Renal cortex interstitium (tissue), 15 donors: ENCODE measurements at places on chromosomes 4 and X. TPM values are rescaled to one million over a fixed set of nuclear protein-coding genes. Genes with fewer than 3 reads are reported as not detected.

DNA sequence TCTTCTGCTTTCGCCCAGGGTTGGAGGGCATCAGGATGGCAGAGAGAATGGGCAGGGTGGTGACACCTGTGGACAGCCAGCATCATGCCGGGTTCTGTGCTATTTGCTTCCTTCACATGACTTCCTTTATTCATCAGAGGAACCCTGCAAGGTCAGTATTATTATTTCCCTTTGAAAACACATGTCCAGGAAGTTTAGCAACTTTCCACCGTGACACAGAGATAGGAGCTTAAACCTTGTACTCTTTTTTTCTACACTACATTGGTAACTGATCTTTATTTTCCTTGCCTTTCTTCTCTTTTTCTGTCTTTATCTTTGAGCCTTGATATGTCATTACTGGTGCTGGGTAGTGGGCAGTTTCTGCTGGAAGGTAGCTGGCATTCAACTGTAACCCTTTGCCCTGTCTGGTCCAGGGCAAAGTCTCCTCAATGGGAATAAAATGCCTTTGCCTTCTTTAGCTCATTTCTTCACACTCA is 5.0 kb upstream of the MGST2 start:
- DNase-seq = no peak

Gene CXCL3
- polyA plus RNA-seq = 0.30 TPM

Gene CPLX1
- 4.0 TPM for polyA plus RNA-seq

DNA sequence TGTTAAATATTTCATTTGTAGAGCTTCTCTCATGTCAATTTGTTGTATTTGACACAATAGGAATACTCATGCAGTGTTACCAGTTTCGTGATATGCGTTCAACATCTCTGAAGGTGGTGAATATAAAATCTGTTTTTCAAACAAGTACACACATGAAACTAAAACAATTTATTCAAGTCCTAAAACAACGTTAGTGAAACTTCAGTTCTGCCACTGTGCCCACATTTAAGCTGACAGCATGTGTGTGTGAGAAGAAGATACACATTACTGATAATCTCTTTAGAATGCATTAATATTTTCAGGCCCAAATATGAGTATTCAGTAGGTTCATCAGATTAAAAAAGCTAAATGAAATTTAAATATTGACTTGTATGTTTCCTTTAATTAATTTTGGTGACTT is 21.7 kb downstream of the GAB1 start:
- no peak for DNase-seq

Gene CBLL2
- polyA plus RNA-seq = not detected

Gene TCEAL2
- 20.6 TPM for polyA plus RNA-seq

GRCh38 chr4:183543435-183543834 is 38.6 kb downstream of the ING2 start:
- no peak for DNase-seq

- DNase-seq = no peak
Observed at GRCh38 chrX:124348885-124349453, 2.6 kb downstream of the SH2D1A start.

Gene PDZD4
- polyA plus RNA-seq = 12.5 TPM

- DNase-seq = no peak
Observed at GRCh38 chr4:169446824-169447223, 165.6 kb downstream of the NEK1 start.

DNA sequence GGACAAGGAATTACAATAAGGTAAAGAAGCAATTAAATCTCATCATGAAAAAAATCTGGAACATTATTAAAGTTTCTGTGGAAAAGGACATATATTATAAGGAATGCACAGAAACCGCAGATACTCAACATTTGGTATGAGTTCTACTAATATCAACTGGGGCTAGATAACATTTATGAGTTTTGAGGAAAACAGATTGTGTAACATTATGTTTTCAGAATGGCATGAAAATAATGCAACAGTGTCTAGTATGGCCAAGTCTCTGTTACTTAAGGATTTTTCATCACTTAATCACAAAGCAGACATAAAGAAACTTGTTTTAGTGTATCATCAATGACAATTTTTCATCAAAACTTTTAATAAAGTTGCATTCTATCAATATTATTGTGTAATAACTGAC is 785.0 kb downstream of the GLUD2 start:
- no peak for DNase-seq

DNA sequence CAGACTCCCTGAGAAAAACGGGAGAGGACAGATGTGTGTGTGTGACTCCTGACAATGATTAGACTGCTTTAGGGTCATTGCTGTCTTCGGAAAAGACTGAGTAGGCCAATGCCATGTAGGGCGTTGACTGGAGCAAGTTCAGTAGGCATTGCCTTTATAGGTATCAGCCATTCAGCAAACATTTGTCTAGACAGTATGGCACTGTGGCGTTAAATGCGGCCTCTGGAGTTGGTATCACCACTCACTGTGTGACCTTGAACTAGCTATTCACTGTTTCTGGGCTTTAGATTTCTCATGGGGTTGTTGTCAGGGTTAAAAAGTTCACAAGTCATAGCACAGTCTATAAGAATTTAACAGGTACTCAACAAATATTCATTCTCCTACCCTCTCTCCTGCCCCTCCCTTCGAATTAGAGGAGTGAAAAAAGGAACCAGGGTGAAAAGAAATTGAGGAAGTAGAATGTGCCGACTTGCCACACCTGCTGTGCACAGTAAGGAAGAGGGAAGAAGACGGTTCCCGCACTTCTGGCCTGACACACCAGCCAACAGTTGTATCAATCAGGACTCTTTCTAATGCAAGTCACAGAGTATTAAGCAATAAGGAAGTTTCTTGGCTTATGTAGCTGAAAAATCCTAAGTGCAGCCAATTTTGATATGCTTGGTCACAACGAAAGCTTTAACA is 83.2 kb upstream of the PLAC8 start:
- DNase-seq = no peak

GRCh38 chr4:139824882-139825522 is 159.4 kb downstream of the MGST2 start:
- no peak for DNase-seq

- DNase-seq = no peak
Observed at GRCh38 chr4:155854582-155855226, 11.4 kb downstream of the ASIC5 start.

- DNase-seq = no peak
Observed at GRCh38 chrX:30219372-30219771, 4.0 kb downstream of the MAGEB2 start.

GRCh38 chr4:8478371-8478770 is 37.8 kb downstream of the TRMT44 start:
- DNase-seq = no peak

- no peak for DNase-seq
Observed at GRCh38 chr4:11328401-11328800, 100.3 kb downstream of the HS3ST1 start.

GRCh38 chrX:36609616-36610585 is 398.3 kb upstream of the FAM47C start:
- DNase-seq = no peak

GRCh38 chr4:168449719-168450452 is 30.4 kb downstream of the DDX60L start:
- no peak for DNase-seq

DNA sequence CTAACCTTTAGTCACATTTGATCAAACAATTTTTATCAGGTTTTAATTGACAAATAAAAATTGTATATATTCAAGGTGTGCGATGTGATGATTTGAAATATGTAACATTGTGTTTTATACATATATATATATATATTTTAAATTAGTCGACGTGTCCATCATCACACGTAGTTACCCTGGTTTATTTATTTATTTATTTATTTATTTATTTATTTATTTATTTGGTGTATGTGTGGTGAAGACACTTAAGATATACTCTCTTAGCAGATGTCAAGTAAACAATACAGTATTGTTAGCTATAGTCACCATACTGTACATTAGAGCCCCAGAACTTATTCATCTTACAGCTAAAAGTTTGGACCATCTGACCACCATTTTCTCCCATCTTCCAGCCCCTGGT is 224.9 kb upstream of the HHIP start:
- DNase-seq = no peak

Gene MAGEA1
- polyA plus RNA-seq = not detected

GRCh38 chr4:10123227-10124101 is 6.9 kb upstream of the WDR1 start:
- DNase-seq = no peak

DNA sequence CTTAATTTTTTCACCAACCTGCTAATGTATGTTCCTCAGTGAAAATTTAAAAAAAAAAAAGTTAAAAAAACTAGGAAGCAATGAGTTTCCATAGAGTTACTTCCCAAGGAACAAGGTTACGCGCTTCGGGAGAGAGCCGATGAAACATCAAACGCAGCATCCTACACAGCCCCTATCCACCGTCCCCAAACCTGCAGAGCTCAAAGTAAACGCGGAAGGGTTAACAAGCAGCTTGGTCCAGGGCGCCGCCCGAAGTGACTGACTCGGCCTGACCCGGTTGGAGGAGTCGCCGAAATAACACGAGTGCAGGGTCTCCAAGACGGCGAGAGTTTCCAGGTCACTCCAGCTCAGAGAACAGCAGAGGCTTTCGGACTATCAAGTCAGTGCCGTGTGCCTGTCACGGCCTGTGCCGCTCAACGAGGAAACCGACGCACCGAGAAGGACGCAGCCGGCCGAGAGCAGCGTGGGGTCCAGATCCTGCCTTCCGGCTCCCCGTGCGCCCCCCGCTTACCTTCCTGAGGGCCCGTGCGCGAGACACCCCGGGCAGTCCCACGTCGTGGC is 512 bp downstream of the NOP14 start:
- DNase-seq = no peak

GRCh38 chr4:74618659-74619058 is 173.7 kb downstream of the AREG start:
- no peak for DNase-seq

Gene TMEM47
- 28.0 TPM for polyA plus RNA-seq

- DNase-seq = no peak
Observed at GRCh38 chr4:134935320-134935719, 733.7 kb upstream of the PABPC4L start.

DNA sequence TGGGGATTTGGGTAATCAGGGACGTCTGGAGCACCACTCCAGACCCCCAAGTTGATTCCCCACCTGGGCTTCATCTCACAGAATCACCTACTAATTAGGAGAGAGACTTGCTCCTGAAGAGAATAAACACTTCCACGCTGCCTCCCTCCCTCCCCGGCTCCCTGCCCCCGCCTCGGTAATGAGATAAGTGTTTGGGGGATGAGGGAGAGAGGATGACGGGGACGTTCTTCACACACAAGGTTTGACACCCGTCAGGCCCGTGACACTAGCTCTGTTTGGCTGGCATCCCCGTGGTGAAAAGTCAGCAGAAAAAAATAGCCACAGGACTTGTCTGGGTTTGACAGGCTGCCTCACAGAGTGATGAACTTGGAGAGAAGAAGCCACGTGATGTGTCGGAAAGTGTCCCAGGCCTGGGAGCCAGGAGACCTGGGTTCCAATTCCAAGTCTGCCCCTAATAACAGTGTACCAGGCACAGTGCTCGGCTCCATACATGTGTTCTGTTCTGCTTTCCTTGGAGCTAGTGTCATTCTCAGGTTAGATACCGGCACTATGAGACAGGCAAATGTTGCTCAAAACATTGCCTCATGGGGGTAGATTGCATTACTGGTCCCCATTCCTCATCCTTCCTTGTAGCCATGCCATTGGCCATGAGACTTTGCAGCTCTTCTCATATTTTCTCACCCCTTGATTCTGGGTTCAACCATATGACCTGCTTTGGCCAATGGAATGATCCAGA is 578.0 kb downstream of the BCOR start:
- DNase-seq = no peak

DNA sequence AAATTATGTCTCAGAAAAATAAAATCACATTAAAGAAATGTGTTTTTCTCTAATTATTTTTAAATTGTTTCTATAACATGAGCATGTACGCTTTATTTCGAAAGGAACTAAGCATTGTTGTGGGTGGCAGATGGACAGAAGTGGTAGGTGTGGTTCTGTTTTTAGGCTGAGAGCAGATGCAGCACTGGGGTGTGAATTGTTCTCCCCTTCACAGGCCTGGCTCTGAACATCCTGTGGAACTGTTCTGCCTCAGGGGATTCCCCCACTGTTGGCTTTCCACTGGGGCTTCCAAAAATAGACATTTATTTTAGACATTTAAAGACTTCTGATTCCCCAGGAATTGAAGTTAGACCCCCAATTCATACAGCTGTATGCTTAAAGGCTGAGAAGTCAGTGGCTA is 41.9 kb upstream of the PDHA2 start:
- DNase-seq = no peak

DNA sequence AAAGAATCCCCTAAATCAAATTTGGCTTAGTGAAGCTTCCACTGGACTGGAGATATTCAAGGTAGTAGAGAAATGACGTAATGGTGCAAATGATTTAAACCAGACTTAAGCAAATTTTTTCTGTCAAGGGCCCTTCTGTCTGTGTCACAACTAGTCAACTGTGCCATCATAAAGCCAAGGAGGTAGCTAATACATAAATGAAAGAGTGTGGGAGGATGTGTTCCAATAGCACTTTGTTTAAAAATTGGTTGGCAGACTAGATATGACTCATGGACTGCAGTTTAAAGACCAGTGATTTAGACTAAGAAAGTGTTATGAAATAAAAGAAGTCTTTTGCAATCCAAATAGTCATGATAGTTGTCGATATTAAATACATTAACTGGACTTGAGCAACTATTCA is 24.3 kb upstream of the TEX13C start:
- no peak for DNase-seq

- DNase-seq = no peak
Observed at GRCh38 chr4:186002853-186003252, 66.1 kb upstream of the TLR3 start.

GRCh38 chrX:18575744-18576143 is 96.2 kb downstream of the RS1 start:
- DNase-seq = no peak

DNA sequence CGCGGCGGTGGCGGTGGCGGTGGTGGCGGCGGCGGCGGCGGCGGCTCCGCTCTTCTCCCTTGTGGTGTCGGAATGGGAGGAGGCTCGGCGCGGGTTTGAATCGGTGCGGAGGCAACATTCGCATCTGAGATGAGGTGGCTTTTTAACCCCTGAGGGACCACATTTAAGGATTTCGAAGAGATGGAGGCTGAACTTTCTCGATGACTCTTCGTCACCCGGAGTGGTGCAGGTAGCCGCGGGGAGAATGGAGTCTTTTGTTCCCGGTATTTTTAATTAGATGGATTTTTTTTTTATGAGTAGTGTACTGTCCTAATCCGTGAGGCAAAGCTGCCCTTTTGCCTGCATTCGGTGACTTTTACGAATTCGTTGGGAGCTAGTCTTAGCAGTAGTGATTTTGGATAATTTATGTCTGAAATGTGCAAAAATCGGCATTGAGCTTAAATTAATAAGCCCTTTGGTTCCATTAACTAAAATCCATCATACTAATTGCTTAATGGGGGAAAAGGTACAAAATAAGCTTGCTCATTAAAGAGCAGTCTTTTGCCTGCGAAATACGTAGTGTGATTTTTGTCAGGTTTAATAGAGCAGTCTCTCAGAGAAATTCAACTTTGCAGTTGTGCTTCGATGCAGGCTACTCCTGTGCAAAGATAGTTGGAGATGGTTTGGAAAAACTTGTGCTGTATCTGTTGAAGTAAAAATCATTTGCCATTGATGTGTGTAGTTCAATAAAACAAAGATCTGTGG is 206.2 kb downstream of the TENM3 start:
- peak; percentile 28 for DNase-seq
